CD4-positive, alpha-beta T cell treated with Interleukin-21 for 1 hour (primary cell): ENCODE measurements at places on chromosomes 5 and 9.

- no peak for DNase-seq
These were observed 71.1 kb downstream of the OLFM1 start for GRCh38 chr9:135158564-135158937.

DNA sequence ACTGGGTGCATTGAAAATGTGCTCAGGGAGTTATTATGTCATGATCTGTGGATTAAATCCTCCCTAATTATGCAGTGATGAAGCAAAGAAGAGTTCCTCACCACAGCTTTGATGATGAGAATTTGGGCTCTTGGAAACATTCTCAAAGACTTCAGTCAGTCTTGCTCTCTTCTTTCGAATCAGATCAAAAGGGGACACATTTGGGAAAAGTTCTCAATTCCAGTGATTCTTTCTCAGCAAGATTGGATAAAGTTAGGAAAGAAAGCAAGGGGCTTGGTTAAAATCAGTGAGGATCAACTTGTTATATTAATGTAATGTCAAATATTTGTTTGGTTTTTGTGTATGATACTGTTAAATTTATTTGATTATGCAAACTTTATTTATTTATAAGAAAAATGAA lies 411.3 kb upstream of the ACTBL2 start:
- no peak for DNase-seq

DNA sequence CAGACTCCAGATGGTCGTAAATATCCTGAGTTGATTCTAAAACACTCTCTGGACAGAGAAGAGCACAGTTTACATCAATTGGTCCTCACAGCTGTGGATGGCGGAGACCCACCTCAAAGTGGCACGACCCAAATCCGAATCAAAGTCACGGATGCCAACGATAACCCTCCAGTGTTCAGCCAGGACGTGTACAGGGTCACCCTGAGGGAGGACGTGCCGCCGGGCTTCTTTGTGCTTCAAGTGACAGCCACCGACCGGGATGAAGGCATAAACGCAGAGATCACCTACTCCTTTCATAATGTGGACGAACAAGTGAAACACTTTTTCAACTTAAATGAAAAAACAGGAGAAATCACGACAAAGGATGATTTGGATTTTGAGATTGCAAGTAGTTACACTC lies 891 bp downstream of the PCDHGB2 start:
- no peak for DNase-seq

DNA sequence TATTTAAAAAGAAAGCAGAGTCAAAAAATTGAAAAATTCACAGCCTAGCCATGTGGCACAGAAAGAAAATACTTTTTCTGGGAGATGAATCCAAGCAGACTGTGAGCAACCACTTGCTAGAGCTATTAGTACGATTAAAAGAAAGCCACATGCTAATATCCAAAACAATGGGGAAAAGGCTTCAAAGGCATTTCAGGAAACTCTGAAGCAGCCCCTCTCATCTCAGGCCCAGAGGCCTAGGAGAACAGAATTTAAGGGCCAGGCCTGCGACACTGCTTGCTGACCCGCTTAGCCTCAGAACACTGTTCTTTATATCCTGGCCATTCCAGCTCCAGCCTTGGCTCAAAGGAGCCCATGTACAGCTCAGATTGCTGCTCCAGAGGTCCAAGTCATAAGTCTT lies 1257.0 kb upstream of the CDH18 start:
- no peak for DNase-seq

DNA sequence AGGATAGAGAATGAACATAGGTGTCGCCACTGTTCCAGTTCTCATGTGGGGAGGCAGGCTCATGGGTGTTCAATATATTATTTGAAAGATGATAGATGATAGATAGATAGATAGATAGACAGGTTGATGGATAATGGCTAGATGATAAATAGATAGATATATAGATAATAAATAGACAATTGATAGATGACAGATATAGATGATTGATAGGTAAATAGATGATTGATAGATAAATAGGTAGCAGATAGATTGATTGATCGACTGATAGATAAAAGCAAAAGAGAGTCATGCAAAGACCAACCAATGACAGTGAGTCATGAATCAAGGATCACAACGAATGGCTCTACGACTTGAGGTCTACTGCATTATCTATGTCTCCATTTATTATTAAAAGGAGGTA lies 30.4 kb downstream of the SPARC start:
- no peak for DNase-seq
